HepG2 (cell line): ENCODE measurements at places on chromosomes 1 and 21. TPM values are rescaled to one million over a fixed set of nuclear protein-coding genes. Genes with fewer than 3 reads are reported as not detected.

DNA sequence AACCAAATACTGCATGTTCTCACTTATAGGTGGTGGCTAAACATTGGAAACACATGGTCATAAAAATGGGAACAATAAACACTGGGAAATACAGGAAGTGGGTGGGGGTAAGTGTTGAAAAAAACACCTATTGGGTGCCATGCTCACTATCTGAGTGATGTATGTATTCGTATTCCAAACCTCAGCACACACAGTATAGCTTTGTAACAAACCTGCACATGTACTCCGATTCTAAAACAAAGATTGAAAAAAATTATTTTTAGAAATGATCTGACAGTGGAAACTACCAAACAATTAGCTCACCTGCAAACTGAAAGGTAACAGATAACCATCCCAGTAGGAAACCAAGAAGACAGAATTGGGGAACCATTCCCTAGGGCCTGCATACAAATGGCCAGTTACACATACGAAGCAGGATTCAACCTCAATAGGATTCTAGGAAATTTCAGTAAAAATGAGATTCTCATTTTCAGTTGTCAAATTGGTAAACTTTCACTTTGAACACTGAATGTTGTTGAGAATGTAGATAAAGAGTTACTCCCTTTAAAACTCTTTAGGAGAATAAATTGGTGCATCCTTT, 88.1 kb upstream of the LRRC8D start:
- DNase-seq, result no peak
- no peak overlapping the region for H3K4me3 ChIP-seq
- H3K27ac ChIP-seq, result no peak overlapping the region
- H3K36me3 ChIP-seq, result no peaks in the 10 kb centered on the region

DNA sequence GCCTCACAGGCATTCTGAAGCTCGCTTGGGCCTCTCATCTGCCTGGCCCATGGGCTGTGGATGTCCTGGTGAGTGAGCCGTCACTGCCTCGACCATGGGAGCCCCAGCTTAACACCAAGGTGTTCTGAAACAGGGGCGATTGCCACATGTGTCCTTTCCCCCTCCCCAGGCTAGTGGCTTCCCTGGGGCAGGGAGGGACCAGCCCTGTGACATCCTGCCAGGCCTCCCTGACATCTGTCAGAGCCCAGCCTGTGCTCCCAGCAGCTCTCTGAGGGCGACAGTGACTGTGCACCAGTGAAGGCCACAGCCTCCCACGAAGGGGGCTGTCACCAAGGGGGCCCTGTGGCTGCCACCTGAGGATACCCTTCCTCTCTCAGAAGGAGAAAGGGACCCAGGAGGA, 35.9 kb upstream of the CCDC27 start:
- H3K27me3 ChIP-seq, result peaks cover 3% of the 10 kb centered on the region
- H3K4me3 ChIP-seq, result no peak overlapping the region
- H3K4me1 ChIP-seq, result peaks cover 11% of the 10 kb centered on the region
- no peaks in the 10 kb centered on the region for H3K36me3 ChIP-seq
- DNase-seq, result no peak
- no peak overlapping the region for H3K27ac ChIP-seq

DNA sequence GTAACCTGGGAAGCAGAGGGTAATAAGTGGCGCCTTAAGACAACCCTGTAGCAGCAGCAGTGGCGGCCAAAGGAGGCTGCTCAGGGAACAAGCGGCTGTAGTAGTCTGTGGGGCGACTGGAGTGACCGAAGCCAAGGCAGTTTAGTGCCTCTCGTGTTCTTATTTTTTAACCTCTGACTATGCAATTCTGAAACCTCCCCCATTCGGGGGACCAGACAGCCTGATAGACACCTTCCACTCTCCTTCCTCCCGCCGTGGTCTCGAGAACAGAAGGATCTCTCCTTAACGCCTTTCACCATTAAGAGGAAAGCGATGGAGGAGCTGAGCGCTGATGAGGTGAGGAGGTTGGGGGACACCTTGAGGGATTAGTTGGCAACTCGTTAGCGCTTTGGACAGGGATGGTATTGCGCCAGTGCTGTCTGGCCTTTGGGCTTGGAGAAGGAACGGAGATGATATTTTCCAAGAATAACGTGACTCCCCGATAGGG, 644 bp downstream of the UBE4B start:
- H3K36me3 ChIP-seq, result no peaks in the 10 kb centered on the region
- H3K27ac ChIP-seq, result peak overlapping the region; percentile 84
- H3K4me3 ChIP-seq, result peak overlapping the region; percentile 84
- DNase-seq, result peak; percentile 51
- H3K27me3 ChIP-seq, result no peaks in the 10 kb centered on the region; the same call in 2 of the 3 replicates

The PRAMEF6 gene
- not detected in 2 replicates for total RNA-seq

GRCh38 chr1:7406641-7407543, 364.2 kb upstream of the VAMP3 start:
- H3K4me1 ChIP-seq, result no peaks in the 10 kb centered on the region
- no peak overlapping the region for H3K4me3 ChIP-seq
- 0 out of 3 replicates have a peak, but pooled peaks cover 3% of the 10 kb centered on the region for H3K27me3 ChIP-seq
- no peaks in the 10 kb centered on the region for H3K36me3 ChIP-seq
- DNase-seq, result no peak

DNA sequence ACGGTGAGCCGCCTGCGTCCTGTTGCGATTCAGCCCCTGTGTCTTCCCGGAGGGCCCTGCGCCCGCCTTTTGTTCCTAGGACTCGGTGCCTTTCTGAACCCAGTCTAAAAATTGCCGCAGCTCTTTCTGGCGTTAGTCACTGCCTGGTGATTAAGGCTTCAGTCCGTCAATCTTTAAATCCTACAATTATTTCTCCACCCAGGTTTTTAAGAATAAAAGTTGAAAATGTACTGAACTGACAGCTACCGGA, 16.2 kb upstream of the PDXK start:
- H3K27me3 ChIP-seq, result peaks cover 2% of the 10 kb centered on the region
- peak overlapping the region; percentile 63; the same call in 1 of the 2 replicates for H3K4me3 ChIP-seq
- peak overlapping the region; percentile 66 for H3K27ac ChIP-seq
- DNase-seq, result no peak
- H3K36me3 ChIP-seq, result no peaks in the 10 kb centered on the region

GRCh38 chr21:42089665-42090310, 18.7 kb downstream of the UMODL1 start:
- no peak overlapping the region for H3K4me3 ChIP-seq
- H3K27ac ChIP-seq, result no peak overlapping the region
- H3K4me1 ChIP-seq, result peaks cover 7% of the 10 kb centered on the region
- peaks cover 23% of the 10 kb centered on the region; the same call in 2 of the 3 replicates for H3K27me3 ChIP-seq

- H3K27ac ChIP-seq, result no peak overlapping the region
- no peaks in the 10 kb centered on the region for H3K4me1 ChIP-seq
- no peaks in the 10 kb centered on the region for H3K36me3 ChIP-seq
- H3K27me3 ChIP-seq, result no peaks in the 10 kb centered on the region
These were observed 89.0 kb downstream of the UBE2U start for GRCh38 chr1:64292399-64292798.

DNA sequence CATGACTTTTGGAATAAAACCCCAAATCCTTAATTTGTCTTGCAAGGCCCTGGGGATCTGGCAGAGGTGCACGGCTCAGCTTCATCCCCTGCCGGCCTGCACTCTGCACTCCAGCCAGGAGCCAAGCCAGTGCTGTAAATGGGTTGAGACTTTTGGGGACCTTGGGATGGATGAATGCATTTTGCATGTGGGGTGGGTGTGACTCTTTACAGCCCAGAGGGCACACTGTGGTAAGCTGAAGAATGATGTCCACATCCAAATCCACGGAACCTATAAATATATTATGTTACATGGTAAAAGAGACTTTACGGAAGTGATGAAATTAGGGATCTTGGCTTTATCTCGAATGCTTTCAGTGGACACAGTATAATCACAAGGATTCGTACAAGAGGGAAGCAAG, 177.8 kb downstream of the EDEM3 start:
- no peak overlapping the region for H3K27ac ChIP-seq
- H3K4me1 ChIP-seq, result no peaks in the 10 kb centered on the region
- no peaks in the 10 kb centered on the region for H3K36me3 ChIP-seq
- no peak for DNase-seq
- no peak overlapping the region for H3K4me3 ChIP-seq

The GSTM5 gene
- not detected in 2 replicates for total RNA-seq

DNA sequence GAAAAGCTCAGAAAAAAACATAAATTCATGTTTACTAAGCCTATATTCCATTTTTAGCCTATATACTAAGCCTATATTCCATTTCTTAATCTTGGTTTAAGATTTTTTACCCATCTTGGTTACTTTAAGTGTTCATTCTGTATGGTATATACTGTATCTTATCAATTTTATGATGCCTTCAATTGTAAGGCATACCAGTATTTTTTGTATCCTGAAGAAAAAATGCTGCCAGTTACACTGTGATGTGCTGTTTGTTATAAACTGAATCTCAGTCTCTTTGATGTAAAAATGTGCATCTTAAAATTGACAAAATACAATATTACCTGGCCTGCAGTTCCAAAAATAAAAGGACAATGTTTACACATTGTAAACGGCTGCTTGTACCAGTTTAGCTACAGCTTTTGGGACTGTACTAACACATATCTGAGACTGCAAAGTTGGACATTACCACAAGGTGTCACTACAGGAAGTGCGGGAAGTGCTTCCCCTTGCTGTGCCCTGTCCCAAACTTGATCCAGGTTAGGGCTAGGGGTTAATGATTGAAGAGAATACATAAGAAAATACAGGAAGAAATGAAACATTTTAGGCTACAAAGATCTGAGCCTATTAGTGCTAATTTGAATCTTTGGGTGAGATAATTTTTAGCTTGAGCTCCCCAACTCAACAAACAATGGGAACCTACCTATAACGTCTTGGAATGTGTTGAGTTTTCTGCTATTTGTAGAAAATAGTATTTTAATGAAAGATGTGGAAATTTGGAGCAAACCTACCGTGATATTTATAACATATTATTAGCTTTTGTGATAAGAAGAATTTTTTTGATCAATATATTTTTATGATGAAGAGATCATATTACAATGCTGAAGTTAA, 108.9 kb downstream of the LBR start:
- no peaks in the 10 kb centered on the region for H3K4me1 ChIP-seq
- H3K27ac ChIP-seq, result no peak overlapping the region
- H3K36me3 ChIP-seq, result no peaks in the 10 kb centered on the region
- no peak overlapping the region for H3K4me3 ChIP-seq
- H3K27me3 ChIP-seq, result no peaks in the 10 kb centered on the region

GRCh38 chr21:45631540-45631939, 12.0 kb upstream of the PCBP3 start:
- H3K27me3 ChIP-seq, result peaks cover 7% of the 10 kb centered on the region; the same call in 2 of the 3 replicates
- no peak for DNase-seq
- no peaks in the 10 kb centered on the region for H3K36me3 ChIP-seq
- no peaks in the 10 kb centered on the region for H3K4me1 ChIP-seq
- H3K27ac ChIP-seq, result no peak overlapping the region

The PLA2G2D gene
- total RNA-seq, result not detected in 2 replicates

DNA sequence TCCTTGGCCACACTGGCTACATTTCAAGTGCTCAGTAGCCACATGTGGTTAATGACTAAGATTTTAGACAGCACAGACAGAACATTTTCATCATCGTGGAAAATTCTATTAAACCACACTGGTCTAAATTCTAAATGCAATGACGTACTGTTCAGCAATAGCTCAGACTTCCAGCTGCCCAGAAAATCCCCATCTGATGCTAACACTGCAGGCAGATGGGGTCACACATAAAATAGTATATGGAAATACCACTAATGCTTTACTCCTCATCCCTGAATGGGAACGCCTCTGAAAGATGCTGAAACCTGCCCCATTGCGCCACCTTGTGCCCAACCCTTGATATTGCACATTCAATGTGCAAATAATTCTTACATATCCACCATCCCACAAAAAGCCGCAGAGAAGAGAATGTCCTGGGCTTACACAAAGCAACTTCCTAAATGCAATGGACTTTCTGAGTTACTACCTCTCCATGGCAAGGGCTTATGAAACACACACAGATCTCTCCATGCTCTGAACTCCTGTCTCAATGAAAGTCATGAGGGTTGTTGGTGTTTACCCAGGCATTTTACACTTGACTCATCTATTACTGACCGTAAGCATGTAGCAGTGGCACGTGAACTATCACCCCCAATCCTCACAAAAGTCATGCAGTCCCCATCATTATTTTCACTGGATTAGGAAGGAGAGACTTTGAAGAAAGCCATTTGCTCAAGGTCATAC, 20.3 kb upstream of the SLC5A9 start:
- peak; percentile 45 for DNase-seq
- H3K4me3 ChIP-seq, result no peak overlapping the region
- no peaks in the 10 kb centered on the region for H3K27me3 ChIP-seq
- no peaks in the 10 kb centered on the region for H3K4me1 ChIP-seq

DNA sequence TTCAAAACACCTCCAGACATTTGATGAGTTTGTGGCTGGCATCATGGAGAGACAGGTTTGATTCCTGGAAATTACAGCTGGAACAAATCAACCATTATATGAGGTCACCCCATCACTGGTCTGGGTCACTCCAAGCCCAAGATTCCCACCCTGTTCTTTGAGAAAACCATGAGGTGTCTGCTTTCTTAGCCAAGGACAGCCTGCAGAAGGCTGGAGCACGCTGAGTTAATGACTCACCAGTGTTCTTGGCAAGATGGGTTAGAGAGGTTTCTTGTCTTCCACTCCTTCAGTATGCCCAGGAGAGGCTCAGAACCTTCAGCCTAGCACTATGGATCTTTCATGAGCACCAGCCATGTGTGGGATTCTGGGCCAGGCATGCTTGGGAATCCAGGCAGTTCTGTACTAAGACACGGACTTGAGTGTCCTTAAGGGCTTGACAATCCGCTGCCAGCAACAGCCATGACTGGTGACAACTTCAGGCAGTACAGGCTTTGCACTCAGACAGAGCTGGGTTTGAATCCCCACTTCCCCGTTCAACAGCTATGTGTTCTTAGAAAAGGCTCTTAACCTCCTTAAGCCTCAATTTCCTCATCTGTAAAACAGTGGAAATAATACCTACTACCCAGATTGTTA, 43.9 kb downstream of the GRHL3 start:
- H3K27ac ChIP-seq, result no peak overlapping the region
- no peaks in the 10 kb centered on the region for H3K4me1 ChIP-seq
- no peak for DNase-seq
- H3K27me3 ChIP-seq, result no peaks in the 10 kb centered on the region

The S100A12 gene
- total RNA-seq, result not detected in 2 replicates

The CAMK2N1 gene
- total RNA-seq, result 38.6 and 44.3 TPM in 2 replicates

The TMEM69 gene
- total RNA-seq, result 21.9 and 25.4 TPM in 2 replicates

DNA sequence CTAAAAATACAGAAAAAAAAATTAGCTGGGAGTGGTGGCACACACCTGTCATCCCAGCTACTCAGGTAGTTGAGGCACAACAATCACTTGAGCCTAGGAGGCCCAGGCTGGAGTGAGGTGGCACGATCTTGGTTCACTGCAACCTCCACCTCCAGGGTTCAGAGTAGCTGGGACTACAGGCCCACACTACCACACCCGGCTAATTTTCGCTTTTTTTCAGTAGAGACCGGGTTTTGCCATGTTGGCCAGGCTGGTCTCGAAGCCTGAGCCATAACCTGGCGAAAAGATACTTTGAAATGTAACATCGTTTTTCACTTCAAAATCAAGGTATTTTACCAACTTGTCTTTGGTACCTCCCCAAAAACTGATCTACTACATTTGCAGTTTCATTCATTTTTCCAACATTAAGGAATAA, 6.1 kb downstream of the GAS5 start:
- H3K4me3 ChIP-seq, result no peak overlapping the region
- no peak overlapping the region for H3K27ac ChIP-seq

The KCNN3 gene
- not detected in 2 replicates for total RNA-seq

GRCh38 chr1:172724765-172725613, 66.1 kb downstream of the FASLG start:
- no peak for DNase-seq
- no peaks in the 10 kb centered on the region for H3K36me3 ChIP-seq
- no peaks in the 10 kb centered on the region for H3K4me1 ChIP-seq
- no peak overlapping the region for H3K4me3 ChIP-seq

GRCh38 chr1:51648180-51649109, 31.6 kb downstream of the OSBPL9 start:
- H3K27ac ChIP-seq, result peak overlapping the region; percentile 28
- 0 out of 3 replicates have a peak, but pooled peaks cover 3% of the 10 kb centered on the region for H3K36me3 ChIP-seq
- DNase-seq, result peak; percentile 66
- peaks cover 57% of the 10 kb centered on the region for H3K4me1 ChIP-seq
- no peaks in the 10 kb centered on the region for H3K27me3 ChIP-seq
